ENCODE measurements at places on chromosomes 7 and 10.

DNA sequence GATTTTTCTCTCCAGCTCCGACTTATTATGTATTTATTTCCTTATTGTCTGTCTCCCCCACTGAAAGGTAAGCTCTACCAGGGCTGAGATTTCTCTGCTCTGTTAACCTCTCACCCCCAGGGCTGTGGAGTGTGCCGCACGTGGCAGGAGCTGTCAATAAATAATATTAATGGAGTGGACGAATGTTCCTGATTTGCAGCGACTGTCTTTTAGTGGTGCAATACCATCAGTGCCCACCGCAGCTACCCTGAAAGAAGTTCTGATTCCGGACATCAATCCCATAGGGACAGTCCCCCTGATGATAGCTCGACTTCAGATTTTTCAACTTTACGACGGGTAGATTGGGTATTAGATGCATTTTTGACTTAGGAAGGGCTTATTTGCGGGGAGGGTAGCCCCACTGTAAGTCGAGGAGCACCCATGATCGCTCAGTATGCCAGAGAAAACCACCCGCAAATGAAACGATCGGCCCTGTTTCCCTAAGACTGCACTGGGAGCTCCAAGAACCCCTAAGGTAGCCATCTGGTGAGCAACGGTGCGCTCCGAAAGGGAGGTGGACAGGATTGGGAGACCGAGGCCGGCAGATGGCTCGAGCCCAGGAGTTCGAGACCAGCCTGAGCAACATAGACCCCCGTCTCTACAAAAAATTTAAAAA, 986 bp upstream of the PPP2R2D start:
- H3K36me3 ChIP-seq: no peaks in the 10 kb centered on the region
- peak overlapping the region; percentile 85 for H3K4me3 ChIP-seq
- DNase-seq: no peak
- H3K27me3 ChIP-seq: no peaks in the 10 kb centered on the region
- peaks cover 12% of the 10 kb centered on the region for H3K4me1 ChIP-seq

GRCh38 chr7:18573410-18574234, 78.1 kb downstream of the HDAC9 start:
- no peaks in the 10 kb centered on the region for H3K36me3 ChIP-seq
- peak overlapping the region; percentile 57 for H3K4me3 ChIP-seq
- H3K27me3 ChIP-seq: no peaks in the 10 kb centered on the region
- H3K4me1 ChIP-seq: peaks cover 30% of the 10 kb centered on the region
- H3K27ac ChIP-seq: no peak overlapping the region

- H3K4me1 ChIP-seq: no peaks in the 10 kb centered on the region
- no peak for DNase-seq
- no peak overlapping the region for H3K27ac ChIP-seq
Observed at GRCh38 chr10:64637939-64638338, 1116.7 kb downstream of the REEP3 start.

GRCh38 chr7:14583518-14583917, 319.0 kb downstream of the DGKB start:
- no peaks in the 10 kb centered on the region for H3K4me1 ChIP-seq
- no peaks in the 10 kb centered on the region for H3K27me3 ChIP-seq
- DNase-seq: no peak
- no peak overlapping the region for H3K4me3 ChIP-seq
- no peak overlapping the region for H3K27ac ChIP-seq

DNA sequence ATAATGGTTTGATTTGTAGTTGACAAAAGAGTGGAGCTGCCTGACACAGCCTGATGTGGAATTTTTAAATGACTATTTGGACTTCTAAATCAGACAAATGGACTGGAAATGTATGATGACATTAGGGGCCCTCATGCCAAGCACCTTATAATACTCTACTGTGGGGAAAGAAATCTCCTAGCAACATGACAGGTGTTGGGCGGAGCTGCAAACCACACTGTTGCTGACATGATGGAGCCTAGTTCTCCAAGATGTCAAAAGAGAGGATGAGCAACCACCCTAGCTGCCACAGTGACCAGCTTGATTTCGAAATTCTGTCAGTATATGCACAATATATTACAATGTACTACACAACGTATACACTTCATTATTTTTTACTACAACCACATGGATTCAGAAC, 65.8 kb downstream of the RHOBTB1 start:
- H3K27ac ChIP-seq: no peak overlapping the region
- peaks cover 9% of the 10 kb centered on the region for H3K4me1 ChIP-seq
- H3K27me3 ChIP-seq: no peaks in the 10 kb centered on the region
- DNase-seq: no peak
- no peaks in the 10 kb centered on the region for H3K36me3 ChIP-seq
- H3K4me3 ChIP-seq: no peak overlapping the region

DNA sequence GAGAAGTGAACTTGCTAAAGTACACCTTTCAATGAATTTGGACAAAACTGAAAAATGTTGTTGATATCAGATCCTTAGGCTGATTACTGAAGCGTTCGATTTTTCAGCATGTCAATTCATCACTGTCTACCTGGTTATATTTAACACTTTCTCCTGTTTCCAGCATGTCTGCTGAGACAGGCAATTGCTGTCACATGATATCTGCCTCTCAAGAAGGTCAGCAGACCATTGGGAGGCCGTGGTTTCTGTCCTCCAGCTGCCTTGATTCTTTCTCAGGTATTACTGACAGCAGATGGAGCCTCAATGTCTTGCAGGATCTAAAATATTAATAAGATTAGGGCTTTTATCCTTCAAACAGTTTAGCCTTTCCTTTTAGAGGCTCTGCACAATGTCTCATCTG, 127.5 kb downstream of the SNX10 start:
- H3K4me3 ChIP-seq: no peak overlapping the region
- H3K36me3 ChIP-seq: no peaks in the 10 kb centered on the region
- no peaks in the 10 kb centered on the region for H3K4me1 ChIP-seq
- no peak for DNase-seq

DNA sequence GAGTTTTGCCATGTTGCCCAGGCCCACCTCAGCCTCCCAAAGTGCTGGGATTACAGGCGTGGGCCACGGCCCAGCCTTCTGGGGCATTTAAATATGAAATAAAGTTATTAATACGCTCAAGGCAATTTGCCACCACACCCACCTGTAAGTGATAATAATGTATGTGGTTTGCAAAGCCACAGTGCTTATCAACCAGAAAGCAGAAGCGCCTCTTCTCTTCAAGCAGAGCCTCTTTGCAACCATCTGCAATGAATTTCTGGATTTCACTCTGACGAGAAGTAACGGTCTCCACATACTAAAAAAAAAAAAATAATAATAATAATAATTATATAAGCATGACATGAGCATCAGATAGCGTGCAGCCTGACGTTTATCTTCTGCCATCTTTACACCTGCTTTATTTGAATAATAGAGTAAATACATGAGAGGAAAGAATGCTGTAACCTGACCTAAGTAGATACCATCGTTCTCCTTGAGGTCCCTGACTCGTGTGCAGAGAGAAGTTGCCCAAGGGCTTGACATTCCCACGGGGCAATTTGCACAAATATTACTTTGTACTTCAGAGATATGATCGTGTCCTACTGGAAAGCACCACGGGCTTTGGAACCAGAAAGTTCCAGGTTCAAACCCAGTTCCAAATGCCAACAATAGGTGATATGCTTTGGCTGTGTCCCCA, 34.0 kb downstream of the BRI3 start:
- H3K36me3 ChIP-seq: no peaks in the 10 kb centered on the region
- H3K27me3 ChIP-seq: no peaks in the 10 kb centered on the region
- no peak for DNase-seq
- H3K4me3 ChIP-seq: no peak overlapping the region

GRCh38 chr10:4865945-4866661, 40.1 kb downstream of the AKR1E2 start:
- H3K4me3 ChIP-seq: no peak overlapping the region
- no peaks in the 10 kb centered on the region for H3K36me3 ChIP-seq
- H3K27ac ChIP-seq: peak overlapping the region; percentile 71
- H3K27me3 ChIP-seq: no peaks in the 10 kb centered on the region

- no peaks in the 10 kb centered on the region for H3K4me1 ChIP-seq
- DNase-seq: no peak
- no peak overlapping the region for H3K4me3 ChIP-seq
- H3K36me3 ChIP-seq: no peaks in the 10 kb centered on the region
- no peak overlapping the region for H3K27ac ChIP-seq
Observed at GRCh38 chr10:98694014-98694413, 247.3 kb upstream of the HPS1 start.

DNA sequence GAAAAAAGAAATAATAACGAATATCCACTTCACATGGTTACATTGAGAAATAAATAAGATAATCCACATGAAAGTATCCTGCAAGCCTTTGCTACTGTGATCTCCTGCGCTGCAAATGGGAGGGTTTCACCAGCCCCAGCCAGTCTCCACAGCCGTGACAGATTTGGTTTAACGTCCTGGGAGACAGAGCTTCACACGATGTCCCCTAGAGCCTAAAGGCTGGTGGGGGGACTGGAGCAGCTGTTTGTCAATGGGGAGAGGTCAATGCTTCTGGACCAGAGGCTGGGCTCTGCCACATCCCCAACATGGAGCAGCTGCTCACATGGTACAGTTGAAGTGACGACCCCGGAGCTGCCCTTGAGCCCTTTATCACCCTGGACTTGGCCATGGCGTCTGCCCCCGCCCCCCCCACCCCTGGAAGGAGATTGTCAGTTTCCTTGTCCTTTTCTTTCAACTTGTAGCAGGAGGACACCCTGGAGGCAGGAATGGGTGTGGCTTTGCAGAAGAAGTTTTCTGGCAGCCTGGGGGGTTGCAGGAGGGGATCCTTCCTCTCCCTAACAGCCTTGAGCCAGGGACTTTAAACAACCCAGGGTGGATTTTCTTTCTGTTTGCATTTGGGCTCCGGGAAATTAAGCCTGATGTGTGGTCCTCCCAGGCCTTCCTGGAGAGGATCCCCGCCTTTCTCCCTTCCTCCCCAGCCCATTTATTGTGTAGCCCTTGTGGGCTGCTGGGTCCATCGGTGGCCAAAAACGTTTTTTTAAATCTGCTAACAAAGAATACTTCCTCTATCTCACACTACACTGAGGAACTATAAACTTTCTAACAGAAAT, 37.0 kb upstream of the MXI1 start:
- H3K27me3 ChIP-seq: no peaks in the 10 kb centered on the region
- no peak for DNase-seq
- H3K36me3 ChIP-seq: no peaks in the 10 kb centered on the region
- H3K4me3 ChIP-seq: peak overlapping the region; percentile 14
- H3K27ac ChIP-seq: no peak overlapping the region

- no peaks in the 10 kb centered on the region for H3K4me1 ChIP-seq
- H3K27ac ChIP-seq: no peak overlapping the region
- no peaks in the 10 kb centered on the region for H3K27me3 ChIP-seq
Observed at GRCh38 chr10:7045891-7046599, 364.8 kb downstream of the SFMBT2 start.

DNA sequence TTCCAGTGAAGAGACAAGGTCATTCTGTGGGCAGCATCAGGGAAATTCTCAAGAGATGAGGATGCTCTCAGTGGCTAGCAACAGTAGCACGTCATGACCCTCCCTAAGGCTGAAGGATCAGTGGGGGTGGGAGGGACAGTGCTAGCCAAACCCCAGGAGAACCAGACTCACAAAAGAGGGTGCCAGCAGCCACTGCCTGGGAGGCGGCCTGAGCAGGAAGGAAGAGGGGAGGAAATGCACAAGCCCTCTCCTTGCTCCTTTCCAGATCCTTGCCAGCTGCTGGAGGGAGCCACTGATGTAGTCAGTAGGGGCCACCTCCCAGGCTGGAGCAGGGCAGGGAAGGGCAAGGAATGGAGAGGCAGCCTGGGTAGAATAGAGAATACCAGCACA, 302.7 kb downstream of the RPS24 start:
- H3K36me3 ChIP-seq: no peaks in the 10 kb centered on the region
- no peak for DNase-seq
- H3K4me3 ChIP-seq: no peak overlapping the region
- H3K27ac ChIP-seq: peak overlapping the region; percentile 69

DNA sequence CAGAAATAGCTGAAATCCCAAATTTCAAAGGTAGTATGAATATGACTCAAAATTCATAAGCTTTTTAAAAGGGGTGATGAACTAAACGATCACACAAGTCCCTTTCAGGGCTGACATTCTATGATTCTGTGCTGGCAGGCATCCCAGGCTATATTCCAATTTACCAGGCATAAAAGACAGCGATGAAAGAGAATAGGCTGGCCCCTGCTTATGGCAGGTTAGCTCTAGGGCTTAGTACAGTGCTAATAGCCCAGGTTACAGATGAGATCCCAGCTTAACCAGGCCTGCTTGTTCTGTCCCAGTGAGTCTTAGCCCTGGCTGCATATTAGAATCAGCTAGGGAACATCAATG, 56.4 kb downstream of the CDHR3 start:
- H3K36me3 ChIP-seq: no peaks in the 10 kb centered on the region
- no peak overlapping the region for H3K4me3 ChIP-seq
- H3K27ac ChIP-seq: no peak overlapping the region
- H3K27me3 ChIP-seq: no peaks in the 10 kb centered on the region
